ENCODE measurements at places on chromosomes 12 and 14.

DNA sequence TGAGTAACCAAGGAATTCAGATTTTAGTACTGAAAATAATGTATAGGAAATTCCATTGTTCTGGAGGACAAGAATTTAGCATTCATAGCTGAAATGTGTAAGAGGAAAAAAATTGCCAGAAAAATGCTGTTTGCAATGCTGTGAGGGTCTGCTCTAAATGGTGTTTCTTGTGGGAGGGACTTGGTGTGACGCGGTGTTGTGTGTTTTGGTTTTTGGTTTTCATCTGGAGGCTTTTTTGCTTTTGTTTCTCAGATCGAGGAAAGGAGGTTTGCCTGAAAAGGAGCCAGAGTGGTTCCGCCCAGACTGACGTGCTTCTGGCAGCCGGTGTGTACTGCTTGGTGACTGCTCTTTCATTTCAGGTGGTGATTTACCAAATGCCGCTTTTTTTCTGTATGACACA, 211.8 kb upstream of the HMGA2 start:
- DNase-seq = no peak

DNA sequence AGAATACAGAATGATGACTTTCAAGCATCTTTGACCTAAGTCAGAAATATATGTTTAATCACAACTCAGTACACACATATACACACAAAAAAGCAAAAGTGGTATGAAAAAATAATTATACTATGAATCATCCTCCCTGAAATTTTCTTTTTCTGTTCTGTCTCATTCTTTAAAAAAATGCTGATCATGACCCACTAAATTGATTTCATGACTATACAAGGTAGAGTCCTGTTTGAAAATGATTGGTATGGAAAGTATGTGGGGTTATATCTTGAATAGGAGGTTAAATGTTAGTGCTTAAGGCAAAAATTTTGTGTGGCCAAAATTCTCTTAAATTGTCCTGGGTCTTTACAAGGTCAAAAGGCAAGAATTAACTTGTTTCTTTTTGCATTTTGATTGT, 80.4 kb downstream of the SUDS3 start:
- no peak for DNase-seq

GRCh38 chr14:72599579-72600470, 294.1 kb downstream of the DPF3 start:
- DNase-seq = no peak

DNA sequence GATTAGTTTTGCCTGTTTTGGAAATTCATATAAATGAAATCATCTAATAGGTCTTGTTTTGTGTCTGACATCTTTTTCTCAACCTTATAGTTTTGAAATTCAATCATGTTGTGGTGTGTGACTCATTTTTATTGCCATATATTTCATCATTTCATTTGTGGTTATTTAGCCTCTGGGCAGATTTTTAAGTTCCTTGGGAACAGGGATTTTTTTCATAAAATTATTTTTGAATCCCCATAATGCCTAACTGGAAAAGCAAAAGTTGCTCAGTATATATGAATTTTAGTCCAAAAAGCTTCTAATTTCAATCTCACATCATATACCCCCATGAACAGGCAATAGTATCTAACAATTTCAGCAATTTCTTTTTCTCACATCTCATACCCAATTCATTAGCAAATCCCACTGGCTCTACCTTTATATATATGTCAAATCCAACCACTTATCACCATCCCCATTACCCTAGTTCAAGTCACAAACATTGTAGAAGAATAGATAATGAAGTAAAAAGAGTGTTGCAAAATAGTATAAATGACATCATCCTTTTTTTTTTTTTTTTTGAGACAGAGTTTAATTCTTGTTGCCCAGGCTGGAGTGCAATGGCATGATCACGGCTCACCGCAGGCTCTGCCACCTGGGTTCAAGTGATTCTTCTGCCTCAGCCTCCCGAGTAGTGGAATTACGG, 2.6 kb upstream of the OR6J1 start:
- no peak for DNase-seq

DNA sequence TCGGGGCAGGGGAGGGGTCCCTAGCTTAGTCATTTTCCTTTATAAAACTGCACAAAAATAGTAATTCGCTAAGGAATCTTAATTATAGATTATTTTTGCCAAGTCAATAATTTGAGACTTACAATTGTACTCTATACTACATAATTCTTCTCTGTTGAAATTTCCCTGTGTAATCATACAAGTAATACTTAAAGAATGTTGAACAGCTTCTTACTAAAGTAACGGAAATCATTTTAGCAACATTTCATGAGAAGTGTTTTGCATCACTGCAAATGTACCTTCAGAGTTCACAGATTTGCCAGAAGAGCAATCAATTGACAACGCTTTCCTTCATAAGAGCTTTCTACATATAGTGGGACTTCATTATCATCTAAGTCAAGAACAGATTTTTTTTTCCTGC, 7.9 kb upstream of the GNG2 start:
- no peak for DNase-seq

DNA sequence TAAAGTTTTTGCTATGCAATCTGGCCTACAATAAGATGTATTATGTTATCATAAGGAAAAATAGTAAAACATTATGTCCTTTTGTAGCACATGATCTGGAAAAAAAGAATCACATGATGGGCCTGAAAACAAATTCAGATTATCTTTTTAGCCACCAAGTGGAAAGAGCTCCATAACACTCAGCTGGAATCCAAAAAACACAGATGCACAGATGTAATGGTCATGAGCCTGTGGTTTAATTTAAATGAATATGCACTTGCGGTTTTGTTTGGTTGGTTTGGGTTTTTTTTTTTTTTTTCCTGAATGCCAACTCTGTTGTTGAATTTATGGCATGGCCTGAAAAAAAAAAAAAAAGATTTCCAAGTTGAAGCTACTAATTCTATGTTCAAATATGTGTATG, 4.1 kb downstream of the KCNC2 start:
- DNase-seq = no peak

GRCh38 chr14:105195051-105195450, 13.9 kb upstream of the NUDT14 start:
- DNase-seq = no peak

GRCh38 chr12:59087077-59087673, 166.9 kb upstream of the LRIG3 start:
- DNase-seq = no peak

- no peak for DNase-seq
Measured at GRCh38 chr12:123602651-123603195, 824 bp downstream of the DDX55 start.

All from omental fat pad (tissue), 4 donors.